ENCODE measurements at places on chromosomes 4 and X. TPM values are rescaled to one million over a fixed set of nuclear protein-coding genes. Genes with fewer than 3 reads are reported as not detected.

Gene IL9R
- 0.88 TPM for total RNA-seq

Gene MED28
- 45.2 TPM for total RNA-seq

Gene STBD1
- total RNA-seq, result 4.5 TPM

Gene NSUN7
- 7.6 TPM for total RNA-seq

DNA sequence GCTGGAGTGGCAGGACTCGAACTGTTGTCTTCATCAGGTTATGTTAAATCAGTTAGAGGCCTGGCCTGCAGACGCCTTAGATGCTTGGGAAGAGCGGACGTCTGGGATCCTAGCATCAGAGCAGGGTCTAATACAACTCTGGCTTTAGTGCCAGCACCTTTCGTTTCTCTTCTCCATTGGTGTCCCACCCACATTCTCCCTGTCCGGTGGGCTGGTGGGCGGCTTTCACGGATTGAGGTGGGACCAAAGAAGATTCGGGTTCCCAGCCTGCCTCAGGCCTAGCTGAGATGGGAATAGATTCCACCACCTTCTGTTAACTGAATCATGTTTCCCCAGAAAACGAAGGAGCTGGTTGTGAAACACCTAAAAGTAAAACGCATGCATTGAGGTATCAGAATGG, 939 bp downstream of the PDK3 start:
- DNase-seq, result peak; percentile 24
- H3K36me3 ChIP-seq, result no peaks in the 10 kb centered on the region
- no peak overlapping the region for H3K4me3 ChIP-seq
- H3K4me1 ChIP-seq, result no peaks in the 10 kb centered on the region

GRCh38 chr4:88511236-88511635, 12.3 kb downstream of the PYURF start:
- no peak for DNase-seq
- no peak overlapping the region for H3K4me3 ChIP-seq
- no peaks in the 10 kb centered on the region for H3K36me3 ChIP-seq
- H3K27me3 ChIP-seq, result no peaks in the 10 kb centered on the region
- H3K27ac ChIP-seq, result no peak overlapping the region
- no peaks in the 10 kb centered on the region for H3K4me1 ChIP-seq

DNA sequence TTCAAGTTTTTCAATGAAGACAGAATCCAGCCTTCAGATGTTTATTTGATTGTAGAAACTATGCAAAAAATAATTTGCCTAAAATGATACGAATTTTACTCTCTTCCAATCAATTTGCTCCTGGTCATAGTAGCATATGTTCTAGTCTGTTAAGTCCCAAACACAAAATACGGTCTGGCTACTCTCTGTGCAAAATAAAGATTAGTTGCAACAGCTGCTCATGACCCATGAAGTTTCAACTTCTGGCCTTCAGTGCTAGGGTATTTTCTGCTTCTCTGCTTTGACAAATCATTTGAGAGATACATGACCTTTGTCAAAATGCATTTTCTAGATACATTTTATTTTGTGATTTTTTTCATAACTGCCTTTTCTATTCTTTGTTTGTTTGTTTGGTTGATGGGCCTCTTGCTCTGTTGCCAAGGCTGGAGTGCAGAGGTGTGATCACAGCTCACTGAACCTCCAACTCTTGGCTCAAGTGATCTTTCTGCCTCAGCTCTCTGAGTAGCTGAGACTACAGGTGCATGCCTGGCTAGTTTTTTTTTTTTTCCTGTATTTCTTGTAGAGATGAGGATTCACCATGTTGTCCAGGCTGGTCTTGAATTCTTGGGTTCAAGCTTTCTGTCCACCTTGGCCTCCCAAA, 55.2 kb downstream of the TACR3 start:
- DNase-seq, result no peak
- H3K4me3 ChIP-seq, result no peak overlapping the region
- no peaks in the 10 kb centered on the region for H3K4me1 ChIP-seq
- no peaks in the 10 kb centered on the region for H3K36me3 ChIP-seq
- no peaks in the 10 kb centered on the region for H3K27me3 ChIP-seq

- no peaks in the 10 kb centered on the region for H3K36me3 ChIP-seq
- H3K27ac ChIP-seq, result no peak overlapping the region
- no peak overlapping the region for H3K4me3 ChIP-seq
- no peaks in the 10 kb centered on the region for H3K4me1 ChIP-seq
Measured at GRCh38 chr4:189002475-189002874, 863.2 kb downstream of the TRIML1 start.

DNA sequence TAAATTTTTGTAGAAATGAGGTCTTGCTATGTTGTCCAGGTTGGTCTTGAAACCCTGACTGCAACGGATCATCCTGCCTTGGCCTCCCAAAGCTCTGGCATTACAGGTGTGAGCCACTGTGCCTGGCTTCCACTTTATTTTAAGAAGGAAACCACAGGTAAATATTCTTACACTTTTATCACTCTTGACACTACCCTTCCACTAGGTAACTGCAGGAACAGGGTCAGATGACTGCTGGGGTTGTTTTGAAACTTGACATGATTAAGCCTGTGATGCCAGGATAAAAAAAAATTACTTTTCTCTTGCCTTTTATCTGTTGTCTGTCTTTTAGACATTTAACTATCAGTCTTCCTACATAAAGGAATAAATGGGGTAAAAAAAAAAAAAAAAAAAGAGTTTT, 43.5 kb downstream of the COQ2 start:
- no peak for DNase-seq
- no peak overlapping the region for H3K4me3 ChIP-seq
- H3K4me1 ChIP-seq, result no peaks in the 10 kb centered on the region
- H3K27me3 ChIP-seq, result no peaks in the 10 kb centered on the region
- no peaks in the 10 kb centered on the region for H3K36me3 ChIP-seq
- no peak overlapping the region for H3K27ac ChIP-seq

- no peaks in the 10 kb centered on the region for H3K36me3 ChIP-seq
- H3K27ac ChIP-seq, result no peak overlapping the region
- no peaks in the 10 kb centered on the region for H3K4me1 ChIP-seq
- no peak overlapping the region for H3K4me3 ChIP-seq
Measured at GRCh38 chr4:141654098-141654497, 17.7 kb downstream of the IL15 start.

- peaks cover 9% of the 10 kb centered on the region for H3K36me3 ChIP-seq
- no peaks in the 10 kb centered on the region for H3K27me3 ChIP-seq
- no peak for DNase-seq
- H3K4me3 ChIP-seq, result no peak overlapping the region
- peak overlapping the region; percentile 32 for H3K27ac ChIP-seq
- H3K4me1 ChIP-seq, result peaks cover 18% of the 10 kb centered on the region
Measured at GRCh38 chr4:38015886-38016515, 55.8 kb downstream of the PTTG2 start.

- H3K27ac ChIP-seq, result no peak overlapping the region
- no peak overlapping the region for H3K4me3 ChIP-seq
- H3K4me1 ChIP-seq, result peaks cover 10% of the 10 kb centered on the region
- H3K36me3 ChIP-seq, result peaks cover 3% of the 10 kb centered on the region
- DNase-seq, result no peak
- no peaks in the 10 kb centered on the region for H3K27me3 ChIP-seq
Measured at GRCh38 chrX:24169211-24169610, 19.7 kb downstream of the ZFX start.

- H3K4me3 ChIP-seq, result no peak overlapping the region
- H3K36me3 ChIP-seq, result no peaks in the 10 kb centered on the region
- H3K4me1 ChIP-seq, result no peaks in the 10 kb centered on the region
Measured at GRCh38 chr4:15781427-15782095, 3.4 kb downstream of the CD38 start.

GRCh38 chrX:13430136-13430827, 110.4 kb upstream of the ATXN3L start:
- DNase-seq, result no peak
- no peak overlapping the region for H3K4me3 ChIP-seq
- H3K27ac ChIP-seq, result no peak overlapping the region
- no peaks in the 10 kb centered on the region for H3K36me3 ChIP-seq
- H3K4me1 ChIP-seq, result no peaks in the 10 kb centered on the region

DNA sequence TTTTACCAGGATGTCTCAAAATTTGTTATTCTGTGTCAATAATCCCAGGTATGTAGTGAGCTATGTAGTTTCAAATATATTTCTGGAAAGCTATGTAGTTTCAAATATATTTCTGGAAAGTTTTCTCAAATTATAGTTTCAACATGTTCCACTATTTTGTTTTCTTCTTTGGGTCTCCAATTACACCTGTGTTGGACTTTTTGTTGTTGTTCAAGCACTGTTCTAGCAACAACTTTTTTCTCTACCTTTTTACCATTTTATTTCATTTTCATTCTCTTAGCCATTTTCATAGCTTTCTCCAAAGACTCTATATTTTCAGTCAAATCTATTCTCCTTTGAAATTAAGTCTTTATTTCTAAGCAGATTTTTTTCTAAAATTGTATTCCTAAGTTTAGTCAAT, 88.4 kb downstream of the LCORL start:
- no peaks in the 10 kb centered on the region for H3K27me3 ChIP-seq
- no peak overlapping the region for H3K27ac ChIP-seq
- H3K4me3 ChIP-seq, result no peak overlapping the region
- DNase-seq, result no peak
- no peaks in the 10 kb centered on the region for H3K36me3 ChIP-seq

DNA sequence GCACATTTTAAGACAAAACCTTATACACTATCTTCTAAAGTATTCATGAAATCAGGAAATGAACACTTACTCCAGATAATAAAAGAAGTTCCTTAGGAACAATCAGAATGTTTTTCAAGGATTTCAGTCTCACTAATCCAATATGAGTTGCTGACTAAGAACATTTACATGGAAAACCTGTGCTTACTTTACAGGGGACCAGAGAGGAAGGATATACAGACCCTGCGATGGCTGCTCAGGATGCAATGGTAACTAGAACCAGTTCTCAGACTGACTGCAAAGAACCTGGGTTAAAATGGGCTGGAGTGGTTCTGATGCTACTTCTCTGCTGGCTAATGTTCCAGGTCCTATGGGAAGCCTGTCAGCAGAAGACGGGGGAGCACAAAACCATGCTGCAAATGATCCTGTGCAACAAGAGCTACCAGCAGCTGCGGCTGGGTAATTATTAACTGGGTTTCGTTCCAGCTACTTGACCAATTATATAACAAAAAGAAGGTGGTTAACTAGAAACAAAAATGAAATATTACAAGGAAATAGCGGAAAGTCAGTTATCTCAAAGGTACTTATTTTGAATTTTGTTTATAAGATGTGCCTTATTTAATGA, 85.3 kb downstream of the ANXA10 start:
- H3K4me3 ChIP-seq, result no peak overlapping the region
- no peak overlapping the region for H3K27ac ChIP-seq
- H3K36me3 ChIP-seq, result no peaks in the 10 kb centered on the region

- H3K27me3 ChIP-seq, result no peaks in the 10 kb centered on the region
- H3K4me3 ChIP-seq, result no peak overlapping the region
Measured at GRCh38 chr4:68599150-68599549, 23.0 kb upstream of the UGT2B17 start.

DNA sequence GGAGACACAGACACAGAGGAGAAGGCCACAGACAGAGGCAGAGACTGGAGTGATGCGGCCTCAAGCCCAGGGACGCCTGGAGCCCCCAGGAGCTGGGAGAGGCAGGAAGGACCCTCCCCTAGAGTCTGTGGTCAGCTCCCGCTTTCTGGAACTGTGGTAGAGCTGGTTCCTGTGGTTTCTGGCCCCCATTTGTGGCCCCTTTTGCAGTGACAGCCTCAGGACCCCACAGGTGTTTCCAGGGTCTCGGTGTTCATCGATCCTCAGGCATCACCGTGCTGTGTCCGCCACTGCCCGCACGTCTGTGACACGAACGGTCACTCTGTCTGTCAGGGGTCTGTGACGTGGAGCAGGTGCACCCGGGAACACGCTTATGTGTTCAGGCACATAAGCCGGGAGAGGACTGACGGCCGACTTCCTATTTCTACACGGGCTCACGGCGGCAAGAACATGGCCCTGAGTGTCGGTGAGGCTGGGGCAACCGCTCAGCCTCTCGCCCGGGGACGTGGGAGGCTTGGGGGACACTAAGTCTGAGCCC, 7.9 kb downstream of the GTPBP6 start:
- no peak for DNase-seq
- H3K27me3 ChIP-seq, result no peaks in the 10 kb centered on the region
- H3K4me3 ChIP-seq, result no peak overlapping the region
- no peak overlapping the region for H3K27ac ChIP-seq
- peaks cover 13% of the 10 kb centered on the region for H3K36me3 ChIP-seq

DNA sequence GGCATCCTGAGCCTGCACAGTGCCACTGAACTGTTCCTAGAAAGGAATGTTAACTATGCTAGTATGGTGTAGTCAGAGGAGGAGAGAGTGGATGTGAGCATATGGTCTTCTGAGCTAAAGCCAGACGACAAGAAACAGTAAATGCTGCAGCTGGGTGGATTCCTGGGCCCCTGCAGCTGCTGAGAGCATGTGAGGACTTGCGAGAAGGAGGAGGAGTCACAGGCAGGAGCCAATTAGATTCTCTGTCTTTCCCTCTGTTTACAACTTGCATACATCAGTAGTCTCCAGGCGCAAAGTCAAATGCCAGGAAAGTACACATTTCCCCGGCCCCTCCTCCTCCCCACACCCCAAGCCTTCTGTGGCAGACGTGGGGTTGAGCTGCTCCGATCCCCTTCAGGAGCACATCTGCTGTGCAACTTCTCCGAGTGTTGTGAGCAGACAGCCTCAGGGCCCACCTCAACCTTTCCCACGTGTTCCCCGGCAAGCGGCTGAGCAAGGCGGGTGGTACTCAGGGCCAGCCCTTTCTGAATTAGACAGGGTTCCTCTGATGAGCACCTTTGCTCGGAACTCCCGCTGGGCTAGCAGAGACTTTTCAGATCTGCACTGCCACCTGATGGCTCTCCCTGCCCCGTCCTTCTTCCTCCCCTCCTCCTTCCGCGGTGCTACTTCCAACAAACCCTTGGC, 108.7 kb upstream of the ATP6AP2 start:
- peak; percentile 76 for DNase-seq
- no peaks in the 10 kb centered on the region for H3K27me3 ChIP-seq
- no peak overlapping the region for H3K4me3 ChIP-seq

GRCh38 chr4:69576251-69576877, 63.1 kb downstream of the UGT2A2 start:
- H3K36me3 ChIP-seq, result no peaks in the 10 kb centered on the region
- no peaks in the 10 kb centered on the region for H3K4me1 ChIP-seq
- DNase-seq, result peak; percentile 24
- no peaks in the 10 kb centered on the region for H3K27me3 ChIP-seq
- H3K4me3 ChIP-seq, result no peak overlapping the region

DNA sequence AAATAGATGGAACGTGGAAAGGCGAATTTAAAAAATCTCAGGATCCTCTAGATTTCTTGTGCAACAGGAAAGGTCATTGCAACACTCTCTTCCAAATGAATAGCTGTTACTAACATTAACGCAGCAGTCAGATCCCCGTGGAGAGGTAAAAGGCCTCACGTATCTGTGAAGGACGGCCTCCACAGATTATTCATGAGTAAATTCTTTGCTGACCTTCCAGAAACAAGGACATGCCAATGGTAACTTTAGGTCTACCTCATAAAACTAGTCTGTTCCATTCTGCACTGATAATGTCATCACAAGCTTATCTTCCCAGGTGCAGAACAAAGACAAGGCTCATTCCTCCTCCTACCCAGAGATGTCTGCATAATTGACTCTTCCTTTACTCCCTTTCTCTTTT, 16.1 kb upstream of the REPS2 start:
- no peaks in the 10 kb centered on the region for H3K36me3 ChIP-seq
- peaks cover 5% of the 10 kb centered on the region for H3K27me3 ChIP-seq
- H3K4me3 ChIP-seq, result no peak overlapping the region
- H3K27ac ChIP-seq, result no peak overlapping the region
- DNase-seq, result no peak
- H3K4me1 ChIP-seq, result no peaks in the 10 kb centered on the region
